GM23248 (cell line): ENCODE measurements at places on chromosomes 16 and 17. TPM values are rescaled to one million over a fixed set of nuclear protein-coding genes. Genes with fewer than 3 reads are reported as not detected.

Gene TBC1D3G
- polyA plus RNA-seq, result not detected in 2 replicates

Gene IRX5
- polyA plus RNA-seq, result 2.9 and 3.6 TPM in 2 replicates

Gene DPH1
- polyA plus RNA-seq, result 41.1 and 41.2 TPM in 2 replicates

Gene KRTAP2-1
- not detected in 2 replicates for polyA plus RNA-seq

DNA sequence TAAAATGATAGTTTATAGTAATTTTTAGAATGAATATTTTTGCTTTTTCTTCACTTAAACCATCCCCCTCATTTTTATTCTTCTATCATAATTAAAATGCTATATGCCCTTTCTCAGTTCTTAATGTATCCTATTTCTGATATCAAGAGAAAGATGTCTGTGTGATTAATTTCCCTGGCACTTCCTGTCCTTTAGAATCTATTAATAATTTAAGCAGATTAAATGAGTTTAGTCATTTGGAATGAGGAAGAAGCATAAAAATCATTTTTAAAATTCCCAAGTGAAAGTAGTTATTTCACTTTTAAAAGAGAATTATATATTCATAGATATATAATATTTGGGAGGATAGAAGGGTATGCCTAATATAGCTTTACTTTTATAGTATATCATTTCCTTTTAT lies 27.8 kb upstream of the CDR2 start:
- peak; percentile 50 for DNase-seq

- DNase-seq, result peak; percentile 10
Measured at GRCh38 chr17:71757156-71757555, 363.7 kb upstream of the SOX9 start.

DNA sequence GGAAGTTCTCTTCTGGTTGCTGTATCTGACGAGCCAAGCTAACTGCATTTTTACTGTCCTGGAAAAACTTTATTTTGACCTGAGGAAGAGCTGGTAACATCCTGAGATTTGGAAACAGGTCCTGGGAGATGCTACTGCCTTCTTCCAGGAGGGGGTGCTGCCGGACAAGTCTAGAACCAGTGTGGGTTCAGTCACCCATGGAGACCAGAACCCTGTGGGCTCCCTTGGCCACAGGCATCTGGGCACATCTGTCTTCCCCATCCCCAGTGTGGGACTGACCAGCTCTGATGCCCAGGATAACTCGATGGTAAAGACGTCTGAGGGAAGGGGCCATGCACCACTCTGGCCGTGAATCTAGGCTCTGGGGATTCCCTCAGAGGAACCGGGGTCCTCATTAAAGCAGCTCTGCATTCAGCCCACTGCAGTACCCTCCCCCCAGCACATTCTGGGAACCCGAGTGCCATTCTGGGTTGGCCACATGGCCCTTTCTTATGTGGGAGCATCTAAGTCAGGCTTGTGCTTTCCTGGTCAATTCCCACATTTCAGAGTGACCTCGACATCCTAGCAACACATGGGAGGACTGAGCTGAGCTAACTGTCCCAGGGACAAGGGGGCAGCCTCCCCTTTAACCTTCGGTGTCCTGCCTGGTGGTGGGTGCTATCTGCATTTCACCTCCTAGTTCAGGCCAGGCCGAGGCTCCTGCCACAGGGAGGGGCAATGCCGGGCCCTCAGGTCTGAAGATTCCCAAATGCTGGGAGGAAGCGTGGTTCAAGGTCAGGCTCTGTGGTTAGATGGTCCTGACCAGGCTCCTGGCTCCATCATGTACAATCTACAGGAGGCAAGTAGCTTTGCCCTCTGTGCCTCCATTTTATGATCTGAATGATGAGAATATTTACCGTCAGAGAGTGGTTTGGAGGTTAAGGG lies 6.4 kb downstream of the C16orf86 start:
- DNase-seq, result peak; percentile 87

- no peak for DNase-seq
Measured at GRCh38 chr17:82957469-82957795, 117.6 kb upstream of the ZNF750 start.

- no peak for DNase-seq
Measured at GRCh38 chr16:7086822-7087616, 245.6 kb upstream of the RBFOX1 start.

DNA sequence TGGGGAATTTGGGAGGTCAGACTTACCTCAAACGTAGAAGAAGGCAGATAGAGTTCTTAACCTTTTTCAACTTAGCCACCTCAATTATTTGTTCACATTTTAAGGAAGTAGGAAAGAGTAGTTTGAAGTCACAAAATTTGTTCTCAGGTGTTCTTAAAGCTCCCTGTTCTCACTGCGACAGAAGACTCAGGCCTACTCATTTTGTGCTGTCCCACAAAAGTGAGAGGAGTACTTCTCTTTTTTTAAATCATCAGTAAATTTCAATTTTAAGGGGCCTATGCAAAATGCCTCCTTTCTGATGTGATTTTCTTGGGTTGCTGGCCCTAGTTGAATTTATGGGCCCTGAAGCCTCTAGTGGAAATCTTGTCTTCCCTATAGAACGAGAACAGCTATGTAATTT lies 133.4 kb downstream of the MAP2K6 start:
- DNase-seq, result no peak

DNA sequence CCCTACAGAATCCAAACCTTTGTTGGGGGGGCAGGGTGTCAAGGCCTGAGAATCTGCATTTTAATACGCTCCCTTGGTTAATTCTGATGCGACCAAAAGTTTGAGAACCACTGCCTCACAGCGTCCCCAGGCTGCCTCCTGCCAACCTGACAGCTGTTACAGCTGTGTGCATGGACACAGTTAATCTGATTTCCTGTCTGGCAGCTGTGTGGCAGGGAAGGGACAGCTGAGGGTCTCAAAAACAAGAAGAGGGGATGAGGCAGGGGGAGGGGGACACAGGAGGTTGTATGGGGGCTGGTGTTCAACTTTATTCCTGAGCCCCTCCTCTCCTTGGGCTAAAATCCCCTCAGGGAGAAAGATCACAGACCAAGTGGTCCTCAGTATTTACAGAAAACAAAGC lies 17.5 kb downstream of the HDAC5 start:
- DNase-seq, result no peak
